ENCODE measurements at places on chromosomes 3 and 15.

DNA sequence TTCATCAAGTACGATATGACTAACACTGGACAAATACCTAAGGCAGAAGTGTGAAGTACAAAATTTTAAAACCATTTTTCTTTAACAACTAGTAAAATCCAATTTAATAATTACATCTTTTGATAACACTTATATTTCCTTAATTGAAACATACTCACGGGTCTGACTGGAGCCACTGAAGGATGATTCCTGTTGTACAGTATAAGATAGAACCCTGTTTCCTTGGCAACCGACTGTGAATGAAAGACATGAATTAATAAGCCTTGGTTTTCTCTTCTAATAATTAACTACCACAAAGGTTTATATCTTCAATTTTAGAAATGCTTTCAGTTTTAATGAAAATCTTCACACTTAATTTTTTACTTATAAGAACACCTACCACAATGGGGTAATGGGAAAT is 19.4 kb downstream of the DHX36 start:
- no peak for DNase-seq

GRCh38 chr3:115704661-115705338 is 81.5 kb downstream of the GAP43 start:
- no peak for DNase-seq

DNA sequence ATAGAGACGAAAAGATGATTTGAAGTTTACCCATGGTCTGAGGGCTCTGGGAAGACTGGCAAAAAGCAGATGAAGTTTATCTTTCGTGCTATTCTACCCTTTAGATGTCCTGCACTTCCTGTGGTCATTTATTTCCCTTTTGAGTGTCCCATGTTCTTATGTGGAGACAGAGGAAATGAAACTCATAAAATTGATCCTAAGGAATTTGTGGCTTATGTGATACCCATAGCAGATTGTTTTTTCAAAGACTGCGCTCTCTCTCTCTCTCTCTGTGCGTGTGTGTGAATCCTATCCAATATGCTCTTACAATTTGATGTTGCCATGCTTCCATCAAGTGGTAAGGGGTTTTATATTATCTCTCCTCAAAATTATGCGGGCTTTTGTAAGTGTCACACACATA is 607.5 kb upstream of the DPPA4 start:
- DNase-seq = no peak

DNA sequence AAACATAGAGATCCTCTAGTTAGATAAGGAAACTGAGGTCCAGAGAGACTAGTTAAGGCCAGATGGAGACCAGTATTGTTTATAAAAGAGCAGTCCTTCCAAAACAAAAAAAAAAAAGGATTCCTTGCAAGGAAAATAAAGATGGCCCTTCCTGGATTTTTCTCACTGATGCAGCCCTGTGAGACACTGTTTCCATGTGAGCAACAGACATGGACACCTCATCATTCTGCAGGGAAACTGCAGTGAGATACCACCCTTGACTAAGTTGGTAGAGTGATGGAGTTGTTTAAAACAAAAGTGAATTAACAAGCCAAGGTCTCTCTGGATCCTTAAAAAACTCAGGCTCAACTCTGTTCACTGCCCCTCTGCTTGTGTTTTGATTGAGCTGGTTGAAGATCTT is 65.6 kb upstream of the MYZAP start:
- no peak for DNase-seq

GRCh38 chr3:4065554-4065953 is 237.6 kb upstream of the SETMAR start:
- no peak for DNase-seq

DNA sequence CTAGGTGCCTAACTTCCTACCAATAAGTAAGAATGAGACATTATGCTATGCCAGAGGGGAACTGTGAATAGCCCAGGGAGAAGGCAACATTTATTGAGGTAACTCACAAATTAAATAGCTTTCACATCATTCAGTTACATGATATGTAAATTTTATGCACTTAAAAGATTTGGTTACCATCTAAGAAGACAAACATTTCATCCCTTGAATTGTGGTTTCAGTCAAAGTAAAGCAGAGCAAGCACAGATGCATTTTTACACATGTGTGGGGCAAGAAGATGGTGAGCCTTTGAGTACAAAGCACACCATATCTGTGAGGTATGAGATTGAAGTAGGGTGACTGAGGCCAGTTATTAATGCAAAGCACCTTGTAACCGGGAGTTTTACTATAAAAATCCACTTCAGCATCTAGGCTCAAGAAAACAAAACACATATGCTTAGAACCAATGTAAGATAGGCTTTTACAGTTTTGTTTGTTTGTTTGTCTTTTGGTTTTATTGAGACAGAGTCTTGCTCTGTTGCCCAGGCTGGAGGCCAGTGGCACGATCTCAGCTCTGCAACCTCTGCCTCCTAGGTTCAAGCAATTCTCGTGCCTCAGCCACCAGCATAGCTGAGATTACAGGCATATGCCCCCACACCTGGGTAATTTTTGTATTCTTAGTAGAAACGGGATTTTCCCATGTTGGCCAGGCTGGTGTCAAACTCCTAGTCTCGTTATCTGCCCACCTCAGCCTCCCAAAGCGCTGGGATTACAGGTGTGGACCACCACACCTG is 3.5 kb downstream of the PLSCR2 start:
- DNase-seq = no peak

DNA sequence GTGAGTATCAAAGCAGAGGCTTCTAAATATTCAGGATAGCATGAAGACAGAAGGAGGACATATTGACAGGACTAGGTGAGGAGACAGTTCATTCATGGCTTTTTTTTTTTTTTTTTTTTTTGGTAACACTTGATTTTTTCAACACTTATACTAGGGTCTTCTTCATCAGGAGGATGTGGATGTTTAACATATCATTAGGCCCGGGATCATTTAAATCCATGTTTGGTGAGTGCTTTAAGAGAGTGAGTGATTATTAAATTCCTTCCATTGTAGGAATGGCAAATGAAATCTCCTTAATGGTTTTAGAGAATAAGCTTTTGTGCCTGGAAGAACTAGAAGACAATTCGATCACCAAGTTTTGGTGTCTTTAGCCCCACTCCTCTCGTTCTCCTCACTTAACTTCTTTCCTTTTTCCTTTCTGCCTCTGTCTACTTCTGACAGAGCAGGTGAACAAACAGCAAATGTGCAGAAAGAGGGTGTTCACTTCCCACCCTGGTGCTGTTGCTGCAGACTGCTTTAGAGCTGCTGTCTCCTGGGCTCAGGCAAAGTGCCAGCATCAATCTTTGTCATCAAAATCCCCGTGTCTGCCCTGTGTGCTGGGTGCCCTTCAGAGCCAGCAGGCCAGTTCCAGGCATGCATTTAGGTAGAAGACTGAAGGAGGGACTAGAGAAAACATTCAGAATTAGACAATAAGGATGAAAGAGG is 35.6 kb upstream of the RAB11A start:
- DNase-seq = no peak

DNA sequence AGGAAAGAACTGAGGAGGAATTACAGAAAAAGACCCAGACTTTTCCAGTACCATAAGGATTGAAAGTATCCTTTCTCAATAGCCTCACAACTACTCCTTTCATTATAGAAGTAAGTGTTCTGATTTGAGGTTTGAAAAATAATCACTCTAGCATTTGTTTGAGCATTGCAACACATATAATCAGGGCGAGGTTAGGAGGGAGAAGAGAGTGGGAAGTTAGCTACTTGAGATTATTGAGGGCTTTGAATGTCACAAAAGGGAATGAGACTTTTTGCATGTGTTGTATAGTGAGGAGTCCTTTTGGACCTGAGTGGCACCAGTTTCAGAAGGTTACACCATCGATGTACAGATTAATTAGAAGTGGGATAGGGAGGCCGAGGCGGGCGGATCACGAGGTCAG is 65.2 kb upstream of the TNIK start:
- DNase-seq = no peak

DNA sequence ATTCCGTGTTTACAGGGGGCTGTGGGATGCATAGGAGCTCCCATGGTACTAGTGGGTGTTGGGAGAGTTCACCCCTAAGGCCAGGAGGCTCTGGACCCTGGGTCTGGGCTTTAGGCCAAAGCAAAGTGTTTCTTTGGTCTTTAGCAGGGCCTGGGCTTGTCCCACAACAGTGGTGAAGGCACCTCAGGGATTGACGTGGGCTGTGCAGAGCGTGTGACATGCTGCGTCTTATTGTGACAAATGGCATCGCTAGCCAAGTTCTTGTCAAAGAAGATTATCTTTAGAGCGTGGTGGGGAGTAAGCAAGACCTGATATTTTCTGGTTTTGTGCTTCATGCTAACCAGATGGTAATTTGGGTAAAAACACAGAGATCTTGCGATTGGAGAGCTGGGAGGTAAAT is 170.1 kb downstream of the APBA2 start:
- no peak for DNase-seq

- DNase-seq = peak; percentile 57
Observed at GRCh38 chr3:50316657-50317242, 5.8 kb downstream of the HYAL2 start.

DNA sequence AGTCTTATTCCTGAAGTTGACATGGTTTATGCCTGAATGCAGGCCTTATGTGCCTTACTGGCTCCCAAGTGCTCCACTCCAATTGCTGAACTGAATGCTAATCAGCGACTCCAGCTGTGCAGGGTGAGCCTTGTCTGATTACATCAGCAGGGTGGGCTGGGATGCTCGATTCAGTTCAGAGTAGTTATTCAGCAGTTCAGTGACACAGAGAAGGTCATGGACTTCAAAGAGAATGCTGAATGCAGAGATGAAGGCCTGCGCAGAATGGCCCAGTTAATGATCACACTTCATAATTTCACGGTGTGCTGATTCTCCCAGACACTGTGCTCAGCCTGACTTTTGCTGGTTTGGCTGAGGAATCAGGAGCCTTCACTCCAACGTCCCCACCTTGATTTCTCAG is 63.6 kb downstream of the CLDN1 start:
- no peak for DNase-seq

DNA sequence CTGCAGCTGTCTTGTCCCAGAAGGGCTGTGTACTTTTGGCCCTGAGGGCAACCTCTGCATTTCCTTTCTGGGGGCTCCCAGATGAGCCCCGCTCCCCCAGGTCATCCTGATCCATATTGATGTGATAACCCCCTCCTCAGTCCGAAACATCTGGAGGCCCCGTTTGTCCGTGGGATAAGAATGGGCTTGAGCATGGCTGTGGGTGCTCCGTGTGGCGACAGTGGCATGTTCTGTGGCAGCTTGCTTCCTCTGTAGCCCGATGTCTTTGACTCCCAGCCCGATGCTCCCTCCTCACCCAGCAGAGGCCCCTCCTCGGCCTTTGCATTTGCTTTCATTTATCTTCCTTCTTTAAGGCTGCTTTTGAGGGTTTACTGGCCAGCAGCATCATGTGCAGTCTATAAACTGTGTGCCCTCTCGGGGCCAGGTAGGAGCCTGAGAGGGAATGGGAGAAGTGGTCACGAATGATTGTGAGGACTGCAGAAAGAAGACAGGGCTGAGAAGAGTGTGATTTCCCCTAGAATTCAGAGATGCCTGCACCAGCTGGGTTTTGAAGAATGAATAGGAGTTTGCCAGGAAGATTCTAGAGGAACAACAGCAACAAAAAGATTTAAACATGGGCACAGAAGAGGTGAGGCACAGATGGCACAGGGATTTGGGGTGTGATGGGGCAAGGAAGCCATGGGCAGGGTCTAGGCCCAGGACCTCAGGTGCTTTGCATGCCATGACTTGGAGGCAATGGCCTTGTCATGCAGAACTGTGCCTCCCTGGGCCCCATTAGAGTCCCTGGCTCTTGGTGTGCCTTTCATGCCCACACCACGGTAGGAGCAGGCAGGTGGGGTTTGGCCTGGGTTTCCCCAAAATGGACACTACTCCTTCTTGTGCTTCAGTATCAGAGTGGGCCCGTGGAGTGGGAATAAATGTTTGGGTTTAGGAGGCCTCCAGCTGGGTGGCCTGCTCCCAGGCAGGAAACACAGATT is 34.2 kb downstream of the APBA2 start:
- DNase-seq = no peak

- no peak for DNase-seq
Observed at GRCh38 chr15:34732430-34732829, 22.4 kb downstream of the GJD2 start.

- DNase-seq = peak; percentile 29
Observed at GRCh38 chr3:66394019-66394752, 106.6 kb downstream of the LRIG1 start.

DNA sequence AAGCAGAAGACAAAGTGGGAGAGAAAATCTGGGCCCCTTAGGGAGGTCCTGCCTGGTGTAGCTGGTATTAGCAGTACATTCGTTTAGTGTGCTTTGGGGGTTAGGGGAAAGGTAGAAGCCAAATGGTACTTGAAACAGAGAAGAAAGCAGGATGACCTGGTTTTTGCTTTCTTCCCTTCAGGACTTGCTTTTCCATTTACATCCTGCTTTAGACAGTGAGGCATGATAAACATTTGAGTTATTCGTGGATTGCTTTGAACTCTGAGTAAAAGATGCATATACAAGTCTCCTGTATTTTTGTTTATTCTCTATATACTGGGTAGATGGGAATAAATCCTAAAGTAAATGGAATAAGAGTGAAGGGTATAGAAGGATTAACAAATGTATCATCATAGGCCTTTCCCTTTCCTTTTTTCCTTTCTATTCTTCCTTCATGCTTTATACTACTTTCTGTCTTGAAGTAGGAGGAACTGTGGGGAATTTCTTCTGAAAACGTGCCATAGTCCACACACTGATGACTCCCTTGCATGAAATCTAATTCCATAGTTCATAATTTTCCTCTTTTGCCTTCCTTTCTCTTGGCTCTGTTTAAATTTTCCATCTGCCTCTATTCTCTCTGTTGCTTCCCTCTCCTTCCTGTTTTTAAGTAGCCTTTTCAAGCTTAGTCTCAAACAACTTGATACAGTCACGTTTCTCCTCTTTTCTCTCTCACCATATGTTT is 139.5 kb upstream of the RBMS3 start:
- no peak for DNase-seq

- no peak for DNase-seq
Observed at GRCh38 chr3:195162033-195162669, 108.8 kb downstream of the XXYLT1 start.

DNA sequence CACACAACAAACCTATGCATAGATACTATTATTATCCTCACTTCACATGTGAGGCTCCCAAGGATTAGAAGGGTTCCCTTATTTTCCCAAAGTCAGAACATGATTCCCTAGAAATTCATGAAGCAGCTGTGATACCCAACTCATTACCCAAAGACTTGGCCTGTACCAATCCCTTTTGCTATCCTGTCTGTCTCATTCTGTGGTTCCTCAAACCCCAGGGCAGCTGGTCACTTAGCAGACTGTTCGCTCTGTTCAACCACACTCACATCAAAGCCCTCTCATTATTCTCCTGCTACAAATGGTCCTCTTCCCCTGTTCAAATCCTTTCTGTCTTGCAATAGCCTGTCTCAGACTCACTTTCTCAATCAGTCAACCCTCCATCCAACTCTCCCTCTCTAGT is 154.3 kb upstream of the TRIM42 start:
- DNase-seq = no peak

GRCh38 chr3:195159117-195159813 is 111.7 kb downstream of the XXYLT1 start:
- no peak for DNase-seq

- no peak for DNase-seq
Observed at GRCh38 chr15:80216141-80216540, 35.9 kb downstream of the CTXND1 start.

- DNase-seq = no peak
Observed at GRCh38 chr15:90309020-90309419, 43.1 kb upstream of the ZNF774 start.

GRCh38 chr3:174937478-174937877 is 78.3 kb downstream of the NAALADL2 start:
- no peak for DNase-seq
